ENCODE measurements at places on chromosomes 13 and 19.

DNA sequence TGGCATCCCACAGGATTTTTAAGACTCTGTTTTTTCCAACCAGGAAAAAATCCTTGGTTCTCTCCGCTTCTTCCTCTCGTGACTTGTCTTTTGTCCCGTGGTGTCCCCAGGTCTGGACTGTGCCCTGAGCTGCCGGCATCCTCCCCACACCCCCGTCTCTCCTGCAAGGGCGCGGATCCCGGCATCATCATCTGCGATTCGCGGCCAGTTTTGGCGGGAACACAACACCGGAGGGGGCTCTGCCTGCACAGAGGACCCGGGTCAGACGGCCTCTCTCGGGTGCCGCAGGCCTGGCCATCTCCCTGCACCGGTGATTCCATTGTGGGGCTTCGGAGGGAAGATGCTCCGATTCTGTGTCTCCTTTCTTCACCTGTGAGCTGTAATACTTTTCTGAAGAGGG lies 18.8 kb upstream of the GAS6 start:
- DNase-seq, result no peak

DNA sequence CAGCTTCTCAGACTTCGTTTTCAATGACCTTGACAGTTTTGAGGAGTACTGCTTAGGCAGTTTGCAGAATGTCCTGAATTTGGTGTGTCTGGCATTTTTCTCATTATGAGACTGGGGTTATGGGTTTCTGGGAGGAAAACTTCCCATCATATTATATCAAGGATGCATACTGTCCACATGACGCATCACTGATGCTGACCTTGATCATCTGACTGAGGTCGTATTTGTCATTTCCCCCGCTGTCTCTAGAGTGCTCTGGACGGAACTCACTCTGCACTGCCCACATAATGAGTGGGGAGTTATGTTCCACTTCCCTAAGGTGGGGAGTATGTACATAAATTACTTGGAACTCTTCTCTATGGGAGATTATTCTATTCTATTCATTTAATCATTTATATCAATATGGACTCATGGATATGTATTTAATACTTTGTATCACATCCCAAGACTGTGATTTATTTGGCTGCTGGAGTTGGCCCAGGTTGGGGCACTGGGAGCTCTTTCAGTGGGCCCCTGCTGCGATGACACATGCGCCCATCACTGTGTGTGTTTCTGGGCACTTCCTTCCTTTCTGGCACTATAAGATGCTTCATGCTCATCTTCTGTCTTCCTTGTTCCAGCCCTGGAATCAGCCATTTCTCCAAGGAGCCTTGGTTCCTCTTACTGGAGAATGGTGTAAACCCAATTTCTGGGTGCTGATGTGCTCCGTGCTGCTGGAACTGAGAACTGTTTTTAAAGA lies 138.6 kb downstream of the MIPEP start:
- DNase-seq, result no peak

- no peak for DNase-seq
Measured at GRCh38 chr13:50916701-50917184, 7.2 kb downstream of the RNASEH2B start.

- DNase-seq, result no peak
Measured at GRCh38 chr13:78662467-78662866, 3.5 kb upstream of the OBI1 start.

- DNase-seq, result no peak
Measured at GRCh38 chr13:101673360-101674105, 221.1 kb downstream of the ITGBL1 start.

- DNase-seq, result no peak
Measured at GRCh38 chr13:94612050-94612449, 10.4 kb downstream of the GPR180 start.

Measured in NCI-H1092 (cell line).